ENCODE measurements at places on chromosomes 16 and 17.
A peak's percentile ranks its signal among the peaks of the same experiment; 100 is the strongest.

- DNase-seq, result no peak
Observed at GRCh38 chr17:1005361-1005946, 8.5 kb downstream of the TIMM22 start.

- DNase-seq, result no peak
Observed at GRCh38 chr17:81983639-81984373, 6.4 kb downstream of the ASPSCR1 start.

DNA sequence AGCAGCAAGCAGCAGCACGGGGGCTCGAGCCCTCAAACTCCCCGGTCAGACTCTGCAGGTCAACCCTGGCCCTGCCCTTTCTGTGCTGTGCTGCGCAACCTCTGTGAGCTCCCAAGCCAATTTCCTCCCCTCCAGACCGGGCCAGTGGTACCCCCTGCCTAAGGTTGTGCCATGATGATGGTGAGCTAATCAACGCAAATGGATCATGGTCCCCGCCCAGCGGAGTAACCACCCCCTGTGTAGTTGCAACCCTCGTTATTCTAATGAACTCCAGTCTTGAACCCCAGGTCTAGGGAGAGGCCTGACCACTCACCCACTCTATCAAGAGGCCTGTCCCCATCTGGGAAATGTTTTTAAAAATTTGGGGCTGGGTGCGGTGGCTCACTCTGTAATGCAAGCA is 201.8 kb upstream of the FOXF1 start:
- no peak for DNase-seq

DNA sequence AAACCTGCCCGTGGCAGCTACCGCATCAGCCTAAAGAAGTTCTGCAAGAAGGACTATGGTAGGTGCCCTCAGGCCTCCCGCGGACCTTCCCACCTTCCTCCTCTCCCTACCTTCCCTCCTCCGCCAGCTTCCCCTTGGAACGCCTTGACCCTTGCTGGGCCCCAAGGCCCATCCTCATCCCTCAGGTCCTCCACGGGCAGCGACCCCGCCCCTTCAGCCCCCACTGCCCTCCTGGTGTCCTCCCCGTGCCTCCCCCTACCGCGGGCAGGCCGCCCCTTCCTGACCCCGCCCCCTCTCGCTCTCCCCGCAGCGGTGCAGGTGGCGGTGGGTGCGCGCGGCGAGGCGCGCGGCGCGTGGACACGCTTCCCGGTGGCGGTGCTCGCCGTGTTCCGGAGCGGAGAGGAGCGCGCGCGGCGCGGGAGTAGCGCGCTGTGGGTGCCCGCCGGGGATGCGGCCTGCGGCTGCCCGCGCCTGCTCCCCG is 1.4 kb upstream of the TBC1D24 start:
- no peak for DNase-seq

GRCh38 chr16:745739-746138 is 4.9 kb upstream of the CIAO3 start:
- DNase-seq, result no peak

- peak; percentile 78 for DNase-seq
Observed at GRCh38 chr16:28309811-28310311, 17.5 kb downstream of the SBK1 start.

DNA sequence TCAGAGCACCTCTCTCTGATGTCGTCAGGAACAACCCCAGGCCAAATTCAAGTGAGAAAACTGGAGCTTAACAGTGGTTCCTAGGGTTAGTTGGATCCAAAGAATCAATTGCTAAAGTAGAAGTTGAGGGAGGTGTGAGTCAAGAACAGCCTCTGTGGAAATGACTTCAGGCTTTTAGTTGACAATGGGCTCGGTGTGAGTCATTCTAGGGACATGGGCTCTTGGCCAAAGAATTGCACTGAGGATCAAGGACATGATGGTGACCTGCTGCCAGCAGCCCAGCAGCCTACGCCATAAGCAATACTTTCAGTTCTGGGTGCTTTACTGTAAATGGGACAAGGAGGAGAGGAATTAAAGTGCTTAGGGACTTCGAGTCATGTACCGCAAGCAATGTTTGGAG is 32.1 kb upstream of the SMURF2 start:
- no peak for DNase-seq

DNA sequence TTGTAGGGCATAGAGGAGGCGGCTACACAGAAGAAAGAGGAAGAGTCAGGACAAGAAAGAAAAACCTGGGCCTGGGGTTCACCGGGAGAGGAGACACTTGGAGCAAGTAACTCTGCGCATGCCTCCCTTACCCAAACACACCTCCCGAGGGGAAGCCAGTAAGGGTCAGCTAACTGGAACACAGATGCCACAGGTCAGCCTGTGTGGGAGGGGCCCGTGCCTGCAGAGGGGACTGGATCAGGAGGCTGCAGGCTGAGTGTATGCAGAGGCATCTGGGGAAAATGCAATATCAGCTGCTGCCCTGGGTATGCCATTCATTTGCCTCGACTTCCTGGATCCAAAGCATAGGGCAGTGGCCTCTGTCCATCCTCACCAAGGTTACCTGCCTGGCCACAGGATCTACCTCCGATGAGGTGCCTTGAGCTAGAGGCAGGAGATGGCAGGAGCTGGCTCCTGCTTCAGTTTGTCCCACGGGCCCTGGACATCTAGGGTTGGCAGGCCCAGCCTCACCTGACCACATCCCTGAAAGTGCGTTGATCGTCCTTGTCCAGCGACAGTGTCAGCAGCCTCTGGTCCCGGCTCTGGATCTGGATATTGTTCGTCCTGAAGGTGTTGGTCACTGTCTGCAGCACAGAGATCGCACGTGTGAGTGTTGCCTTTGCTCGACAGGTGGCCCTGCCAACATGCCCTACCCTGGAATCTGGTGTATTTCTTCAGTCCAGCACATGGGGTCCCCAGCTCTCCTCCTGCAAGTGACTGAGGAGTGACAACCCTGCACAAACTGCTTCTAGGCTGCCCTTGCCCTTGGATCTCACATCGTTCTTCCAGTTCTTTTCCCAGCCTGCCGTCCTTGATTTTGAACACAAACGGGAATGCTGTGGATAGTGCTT is 4.6 kb upstream of the MFSD6L start:
- DNase-seq, result no peak

DNA sequence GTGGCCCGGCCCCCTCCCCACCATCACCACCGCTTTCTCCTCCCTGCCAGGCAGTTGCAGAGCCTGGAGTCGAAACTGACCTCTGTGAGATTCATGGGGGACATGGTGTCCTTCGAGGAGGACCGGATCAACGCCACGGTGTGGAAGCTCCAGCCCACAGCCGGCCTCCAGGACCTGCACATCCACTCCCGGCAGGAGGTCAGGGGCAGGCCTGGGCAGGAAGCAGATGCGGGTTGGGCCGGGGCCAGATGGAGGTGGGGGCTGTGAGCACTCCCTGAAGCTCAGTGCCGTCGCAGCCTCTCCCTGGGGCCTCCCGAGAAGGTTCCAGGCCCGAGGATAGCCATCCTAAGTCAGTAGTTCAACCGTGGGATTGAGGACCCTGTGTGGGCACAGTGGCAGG is 14.2 kb upstream of the ADGRG3 start:
- no peak for DNase-seq

GRCh38 chr16:83198977-83199376 is 572.2 kb downstream of the CDH13 start:
- no peak for DNase-seq

- no peak for DNase-seq
Observed at GRCh38 chr16:67963662-67964321, 4.6 kb downstream of the SLC12A4 start.

DNA sequence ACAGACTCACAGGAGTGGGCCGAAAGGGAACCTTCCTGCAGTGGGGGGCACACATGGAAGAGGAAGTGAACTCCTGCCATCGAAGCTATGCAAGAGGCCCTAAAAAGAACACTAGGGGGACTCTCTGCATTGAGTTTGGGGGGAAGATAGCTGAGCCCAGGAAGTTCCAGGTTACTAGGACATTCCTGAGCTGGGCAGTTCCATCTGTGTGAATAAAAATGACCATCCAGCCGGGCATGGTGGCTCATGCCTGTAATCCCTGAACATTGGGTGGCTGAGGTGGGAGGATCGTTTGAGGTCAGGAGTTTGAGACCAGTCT is 211.8 kb downstream of the ZNF423 start:
- DNase-seq, result no peak

DNA sequence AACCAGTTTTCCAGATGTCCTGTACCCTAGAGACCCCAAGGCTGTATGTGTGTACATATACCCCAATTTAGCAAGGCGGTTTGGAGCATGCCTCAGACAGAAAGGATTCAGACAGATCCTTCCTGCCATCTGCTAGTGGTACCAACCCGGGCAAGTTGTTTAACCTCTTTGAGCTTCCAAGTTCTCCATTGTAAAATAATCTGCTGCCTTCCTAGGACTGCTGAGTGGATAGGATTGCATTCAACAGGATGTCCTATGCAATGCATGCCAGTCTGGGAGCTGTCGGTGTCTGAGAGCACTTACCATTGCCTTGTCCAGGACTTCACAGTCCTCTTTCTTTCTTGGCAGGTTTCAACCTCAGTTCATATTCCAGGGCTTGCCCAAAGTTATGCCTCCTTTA is 1.9 kb downstream of the CDH13 start:
- no peak for DNase-seq

DNA sequence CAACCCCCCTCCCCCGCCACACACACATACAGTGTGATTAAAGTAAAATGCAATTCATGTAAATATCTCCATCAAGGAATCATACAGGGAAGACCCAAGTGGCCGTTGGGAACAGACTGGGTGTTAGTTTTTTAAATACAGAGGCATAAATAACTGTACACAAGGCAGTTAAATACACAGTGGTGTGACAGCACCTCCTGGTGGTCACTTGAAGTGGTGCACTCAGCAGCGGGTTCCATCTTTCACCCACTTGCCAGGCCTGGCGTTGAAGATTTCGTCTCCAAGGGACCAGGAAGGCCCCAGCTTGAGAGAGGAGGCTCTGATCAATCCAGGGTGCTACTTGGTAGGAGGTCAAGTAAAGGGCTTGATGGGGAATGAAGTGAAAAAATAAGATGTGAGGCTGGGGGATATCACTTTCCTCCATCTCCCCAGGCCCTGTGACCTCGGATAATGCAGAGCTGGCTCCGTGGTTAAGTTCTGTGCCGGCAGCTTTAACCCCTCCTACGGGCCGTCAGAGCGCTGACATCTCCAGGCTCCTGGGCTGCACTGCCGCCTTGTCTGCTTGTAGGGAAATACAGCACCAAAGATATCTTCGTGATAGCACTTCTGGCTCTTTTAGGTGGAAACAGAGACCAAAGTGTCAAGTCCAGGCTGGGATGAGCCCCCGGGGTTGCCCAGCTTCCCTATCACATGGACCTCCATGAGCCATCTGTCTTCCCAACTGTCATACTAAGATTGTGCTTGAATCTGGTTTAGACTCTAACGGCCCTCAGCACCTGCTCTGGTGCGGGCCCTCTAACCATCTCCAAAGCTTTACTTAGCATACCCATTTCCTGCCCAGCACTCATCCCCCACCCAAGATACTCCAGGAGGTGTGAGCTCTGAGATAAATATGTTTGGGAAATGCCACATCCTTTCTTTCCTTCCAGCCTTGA is 20.7 kb downstream of the LGALS9 start:
- peak; percentile 54 for DNase-seq

DNA sequence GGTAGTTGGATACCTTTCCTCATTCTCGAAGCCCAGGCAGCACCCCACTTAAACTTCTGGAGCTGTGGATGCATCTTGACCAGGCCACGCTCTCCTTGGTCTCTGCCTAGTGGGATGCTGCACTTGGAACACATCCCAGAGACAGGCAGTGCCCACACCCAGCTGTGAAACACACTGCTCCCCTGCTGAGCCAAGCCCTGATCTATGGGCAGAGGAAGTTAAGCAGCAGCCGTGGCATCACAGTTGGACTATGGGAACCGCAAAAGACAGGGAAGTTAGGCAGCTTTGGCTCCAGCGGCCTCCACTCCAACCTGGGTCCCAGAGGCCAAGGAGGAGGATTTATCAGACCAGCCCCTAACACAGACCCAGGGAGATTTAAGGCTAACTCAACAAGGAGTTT is 284.8 kb upstream of the CCL2 start:
- no peak for DNase-seq

GRCh38 chr17:27930000-27930399 is 36.8 kb upstream of the LYRM9 start:
- no peak for DNase-seq

DNA sequence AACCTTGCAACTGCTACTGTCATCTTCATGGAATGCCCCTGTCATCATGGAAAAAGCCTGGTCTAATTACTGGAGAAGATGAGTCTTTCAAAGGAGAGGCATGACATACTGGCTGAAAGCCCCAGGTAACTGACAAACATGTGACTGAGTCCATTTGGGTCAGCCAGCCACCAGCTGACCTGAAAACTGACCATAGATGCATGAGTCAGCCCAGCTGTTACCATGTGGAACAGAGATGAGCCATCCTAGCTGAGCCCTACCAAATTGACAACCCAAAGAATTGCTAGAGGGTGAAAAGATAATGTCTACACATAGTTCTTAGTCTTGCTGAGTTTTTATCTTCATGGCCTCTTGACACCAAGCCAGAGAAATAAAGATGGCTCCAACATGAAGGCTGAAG is 311.8 kb downstream of the UTP18 start:
- DNase-seq, result no peak

- no peak for DNase-seq
Observed at GRCh38 chr17:42180411-42180921, 476 bp downstream of the KCNH4 start.

GRCh38 chr17:42358434-42358833 is 29.8 kb downstream of the STAT3 start:
- no peak for DNase-seq

- no peak for DNase-seq
Observed at GRCh38 chr17:5629128-5629527, 44.8 kb upstream of the NLRP1 start.

DNA sequence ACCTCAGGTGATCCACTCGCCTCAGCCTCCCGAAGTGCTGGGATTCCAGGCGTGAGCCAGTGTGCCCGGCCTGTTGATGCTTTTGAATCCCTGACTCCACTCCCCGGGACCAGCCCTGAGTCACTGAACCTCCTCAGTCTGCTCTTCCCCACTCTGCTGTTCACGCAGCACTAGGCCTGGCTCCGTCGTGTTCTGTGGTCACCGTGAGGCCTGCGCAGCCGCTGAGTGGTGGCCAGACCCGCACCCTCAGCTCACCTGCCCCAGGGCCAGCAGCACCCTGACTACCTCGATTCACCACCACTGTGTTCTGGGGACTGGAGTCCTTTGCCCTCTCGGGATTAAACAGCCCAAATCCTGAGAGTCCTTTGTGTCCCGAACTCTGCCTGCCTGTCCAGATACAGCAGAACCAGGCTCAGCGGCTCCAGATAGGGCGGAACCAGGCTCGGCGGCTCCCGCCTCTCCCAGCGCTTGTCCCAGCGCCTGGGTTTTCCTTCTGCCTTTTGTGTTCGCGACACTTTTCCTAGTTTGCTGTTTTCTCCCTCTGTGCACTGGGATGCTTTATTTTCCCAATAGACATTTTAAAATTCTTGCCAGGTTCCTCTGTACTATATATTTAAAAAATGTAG is 58.6 kb upstream of the ENDOV start:
- no peak for DNase-seq

DNA sequence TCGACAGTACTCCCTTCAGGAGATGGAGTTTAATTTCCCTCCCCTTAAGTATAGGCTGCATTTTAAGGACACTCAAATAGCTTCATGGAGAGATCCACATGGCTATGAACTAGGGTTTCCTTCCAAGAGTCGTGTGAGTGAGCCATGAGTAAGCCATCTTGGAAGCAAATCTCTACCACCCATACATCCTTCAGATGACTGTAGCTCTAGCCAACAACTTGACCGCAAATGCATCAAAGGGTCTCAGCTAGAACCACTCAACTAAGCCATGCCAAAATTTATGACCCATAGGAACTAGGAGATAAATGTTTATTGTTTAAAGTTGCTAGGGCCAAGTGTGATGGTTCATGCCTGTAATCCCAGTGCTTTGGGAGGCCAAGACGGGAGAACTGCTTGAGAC is 43.4 kb downstream of the METTL16 start:
- no peak for DNase-seq
